ENCODE measurements at places on chromosomes 12 and 14. TPM values are rescaled to one million over a fixed set of nuclear protein-coding genes. Genes with fewer than 3 reads are reported as not detected.

Gene SIX6
- total RNA-seq: not detected

Gene SOAT2
- not detected for total RNA-seq

Gene ASIC1
- 1.0 TPM for total RNA-seq

Gene PTGES3
- 89.3 TPM for total RNA-seq

Gene AHNAK2
- 78.0 TPM for total RNA-seq

Gene TCL1A
- not detected for total RNA-seq

Gene ART4
- 17.9 TPM for total RNA-seq

Gene FOXA1
- total RNA-seq: 0.09 TPM

Gene PLA2G1B
- not detected for total RNA-seq

Gene RHEBL1
- 0.94 TPM for total RNA-seq

Gene ACRBP
- 0.28 TPM for total RNA-seq

Gene C3AR1
- 0.28 TPM for total RNA-seq

Gene NXPH4
- 2.5 TPM for total RNA-seq

Gene TAOK3
- total RNA-seq: 37.3 TPM

Gene PRB2
- total RNA-seq: not detected

Gene VRTN
- not detected for total RNA-seq

Gene ATN1
- 15.3 TPM for total RNA-seq

Gene GPR162
- total RNA-seq: 10.2 TPM

Gene CAPZA3
- total RNA-seq: not detected

Gene SLC17A8
- not detected for total RNA-seq

Gene SOS2
- total RNA-seq: 23.3 TPM

Gene SERPINA9
- not detected for total RNA-seq

Gene ENDOU
- total RNA-seq: not detected

Gene ASB2
- total RNA-seq: not detected

Gene TOMM20L
- not detected for total RNA-seq

Gene SLC6A15
- 0.18 TPM for total RNA-seq

Gene VRK1
- total RNA-seq: 31.6 TPM

Gene CNTN1
- total RNA-seq: 0.38 TPM

Gene DDX11
- total RNA-seq: 12.9 TPM

Gene CYP46A1
- total RNA-seq: 0.09 TPM

Gene RPS6KL1
- total RNA-seq: 6.1 TPM

Gene CEP170B
- 13.8 TPM for total RNA-seq

Gene CMTM5
- not detected for total RNA-seq

Gene FOXG1
- total RNA-seq: not detected

Gene GPR84
- not detected for total RNA-seq

Gene SLC16A7
- 5.5 TPM for total RNA-seq

Gene STYK1
- total RNA-seq: 19.5 TPM

Gene TAS2R30
- total RNA-seq: 3.0 TPM

Gene PLEKHG7
- total RNA-seq: not detected

Gene INF2
- 65.7 TPM for total RNA-seq

Gene RNASE1
- total RNA-seq: 82.6 TPM

Gene CCDC175
- total RNA-seq: not detected

Gene KCTD10
- total RNA-seq: 89.2 TPM

Gene TAS2R14
- total RNA-seq: 2.7 TPM

Gene KLHL42
- 23.2 TPM for total RNA-seq

Gene LTA4H
- 75.8 TPM for total RNA-seq

All from endothelial cell of coronary artery (primary cell).